NCI-H1436 treated with DMSO at 0.1 percent for 48 hours (cell line): ENCODE measurements at places on chromosomes 4 and X.

- DNase-seq: no peak
Measured at GRCh38 chr4:101306764-101307615, 40.3 kb downstream of the PPP3CA start.

DNA sequence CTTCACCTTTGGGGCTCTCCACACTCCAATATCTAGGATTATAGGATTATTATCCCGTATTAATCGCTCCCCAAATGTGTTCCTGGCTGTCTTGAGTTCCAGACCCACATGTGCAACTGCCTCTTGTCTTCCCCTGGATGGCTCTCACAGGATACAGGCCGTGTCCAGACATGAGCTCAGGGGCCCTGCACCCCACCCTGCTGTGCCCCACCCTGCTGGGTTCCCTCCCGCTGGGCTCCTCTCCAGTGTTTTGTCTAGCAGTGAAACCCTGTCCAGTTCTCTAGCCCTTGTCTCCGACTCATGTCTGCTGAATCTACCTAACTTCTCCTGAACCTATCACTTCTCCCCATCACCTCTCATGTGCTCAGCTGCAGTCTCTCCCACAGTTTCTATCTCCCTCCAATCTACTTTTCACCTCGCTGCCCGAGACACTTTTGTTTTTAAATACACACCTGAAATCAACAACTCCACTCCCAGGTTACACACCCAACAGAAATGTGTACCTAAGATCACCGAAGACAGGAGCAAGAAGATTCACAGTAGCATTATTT, 2.0 kb downstream of the RNF212 start:
- no peak for DNase-seq

- no peak for DNase-seq
Measured at GRCh38 chrX:71615954-71616353, 2.4 kb downstream of the CXCR3 start.

DNA sequence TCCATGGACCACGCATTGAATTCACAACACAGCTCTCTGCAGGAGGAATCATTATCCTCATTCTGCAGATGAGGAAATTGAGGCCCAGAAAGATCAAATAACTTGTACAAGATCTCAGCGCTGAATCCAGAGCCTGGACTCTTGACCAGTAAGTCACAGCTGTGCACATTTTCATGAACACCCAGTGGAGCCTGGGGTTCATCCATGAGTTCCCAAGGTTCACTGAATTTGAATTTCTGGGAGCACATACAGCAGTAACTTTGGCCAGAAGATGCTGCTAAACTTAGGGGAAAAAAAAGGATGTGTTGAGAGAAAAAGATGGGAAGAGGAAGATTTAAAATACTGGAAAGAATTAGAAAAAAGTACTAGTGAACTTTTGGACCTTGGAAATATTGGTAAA, 218.7 kb upstream of the PPARGC1A start:
- DNase-seq: no peak

- no peak for DNase-seq
Measured at GRCh38 chr4:100895556-100896197, 377.9 kb upstream of the EMCN start.

GRCh38 chrX:39996536-39996935, 101.2 kb downstream of the BCOR start:
- DNase-seq: no peak

DNA sequence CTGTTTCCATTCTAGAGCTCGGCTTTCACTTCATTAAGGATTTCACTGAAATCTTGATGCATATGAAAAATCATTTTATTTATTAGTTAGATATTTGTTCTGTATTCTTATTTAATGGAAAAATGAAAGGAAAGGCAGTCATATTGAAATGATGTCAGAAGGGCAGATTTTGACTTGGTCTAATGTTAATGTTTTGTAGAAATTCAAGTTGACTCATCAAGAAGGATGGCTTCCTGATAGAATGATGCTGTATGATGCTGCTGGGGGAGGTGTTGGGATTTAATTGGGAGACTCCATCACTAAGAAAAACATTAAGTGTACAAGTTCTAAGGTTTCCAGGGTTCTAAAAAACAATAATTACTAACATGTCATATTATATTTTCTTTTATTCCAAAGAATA, 204.8 kb downstream of the PDGFC start:
- no peak for DNase-seq

- no peak for DNase-seq
Measured at GRCh38 chr4:78205591-78205990, 148.5 kb downstream of the FRAS1 start.

GRCh38 chrX:6029014-6029413, 199.7 kb downstream of the NLGN4X start:
- DNase-seq: no peak

GRCh38 chr4:152996111-152996571, 60.0 kb downstream of the FHDC1 start:
- no peak for DNase-seq
